ENCODE measurements at places on chromosomes 4 and X.
A peak's percentile ranks its signal among the peaks of the same experiment; 100 is the strongest.

GRCh38 chr4:1192091-1192492 is 19.7 kb upstream of the SPON2 start:
- peak; percentile 92 for DNase-seq

DNA sequence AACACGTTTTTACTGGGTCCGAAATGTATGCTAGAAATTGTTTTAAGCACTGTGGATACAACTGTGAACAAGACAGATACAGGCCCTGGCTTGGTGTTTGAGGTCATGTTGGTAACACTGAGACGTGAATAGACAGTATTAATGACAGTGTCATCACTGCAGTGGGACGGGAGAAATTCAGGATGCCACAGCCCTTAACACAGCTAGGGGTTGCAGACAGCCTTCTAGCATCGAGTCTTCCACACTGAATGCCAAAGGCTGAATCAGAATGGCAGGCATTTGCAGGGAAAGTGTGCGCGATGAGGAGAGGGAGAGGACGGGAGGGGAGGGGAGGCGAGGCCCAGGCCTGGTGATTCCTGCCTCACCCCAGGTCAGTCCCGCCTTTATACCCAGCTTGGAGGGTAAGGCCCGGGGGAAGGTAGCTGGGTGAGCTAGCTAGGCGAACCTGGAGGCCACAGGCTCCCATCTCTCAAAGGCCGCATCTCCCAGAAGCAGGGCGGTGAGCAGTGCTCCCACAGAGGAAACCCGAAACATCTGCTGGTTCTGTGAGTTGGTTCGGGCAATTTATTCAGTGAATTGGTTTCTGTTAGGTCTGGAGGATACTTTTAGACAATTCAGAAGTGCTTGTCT is 44.1 kb upstream of the CLDN24 start:
- DNase-seq: no peak

DNA sequence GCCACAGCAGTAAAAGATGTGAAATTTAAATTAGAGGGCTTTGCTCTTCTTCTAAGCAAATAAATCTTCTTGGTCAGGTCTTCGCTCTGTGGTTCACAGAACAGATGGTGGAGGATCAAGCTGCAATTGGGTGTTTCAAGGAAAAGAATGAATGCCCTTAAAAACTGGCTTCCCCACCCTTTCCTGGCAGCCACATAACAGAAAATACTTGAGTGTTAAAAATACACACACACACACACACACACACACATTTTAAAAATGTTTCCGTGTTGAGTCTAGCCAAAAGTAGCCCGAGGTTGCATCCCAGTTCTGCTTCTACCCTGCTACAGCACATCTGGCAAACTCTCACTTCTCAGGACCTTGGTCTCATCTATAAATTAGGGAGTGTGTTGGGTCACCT is 56.7 kb upstream of the FGFBP2 start:
- no peak for DNase-seq

DNA sequence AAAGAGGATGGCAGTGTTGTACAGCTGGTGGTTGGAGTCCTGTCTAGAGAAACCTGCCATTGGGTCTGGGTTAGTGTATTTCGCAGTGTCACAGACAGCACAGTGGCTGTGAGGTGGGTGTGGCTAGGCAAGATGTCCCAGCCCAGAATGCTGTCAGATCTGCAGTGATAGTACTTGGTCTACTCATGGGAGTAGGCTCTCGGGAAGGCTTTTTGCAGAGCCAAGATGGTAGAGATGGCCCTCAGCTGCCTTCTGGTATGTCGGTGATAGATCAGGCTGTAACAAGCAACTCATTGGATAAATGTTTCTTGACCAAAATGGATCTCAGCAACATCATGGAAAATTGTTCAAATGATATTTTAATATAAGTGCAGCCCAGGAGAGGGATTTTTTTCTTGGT is 84.3 kb upstream of the WDR1 start:
- no peak for DNase-seq

DNA sequence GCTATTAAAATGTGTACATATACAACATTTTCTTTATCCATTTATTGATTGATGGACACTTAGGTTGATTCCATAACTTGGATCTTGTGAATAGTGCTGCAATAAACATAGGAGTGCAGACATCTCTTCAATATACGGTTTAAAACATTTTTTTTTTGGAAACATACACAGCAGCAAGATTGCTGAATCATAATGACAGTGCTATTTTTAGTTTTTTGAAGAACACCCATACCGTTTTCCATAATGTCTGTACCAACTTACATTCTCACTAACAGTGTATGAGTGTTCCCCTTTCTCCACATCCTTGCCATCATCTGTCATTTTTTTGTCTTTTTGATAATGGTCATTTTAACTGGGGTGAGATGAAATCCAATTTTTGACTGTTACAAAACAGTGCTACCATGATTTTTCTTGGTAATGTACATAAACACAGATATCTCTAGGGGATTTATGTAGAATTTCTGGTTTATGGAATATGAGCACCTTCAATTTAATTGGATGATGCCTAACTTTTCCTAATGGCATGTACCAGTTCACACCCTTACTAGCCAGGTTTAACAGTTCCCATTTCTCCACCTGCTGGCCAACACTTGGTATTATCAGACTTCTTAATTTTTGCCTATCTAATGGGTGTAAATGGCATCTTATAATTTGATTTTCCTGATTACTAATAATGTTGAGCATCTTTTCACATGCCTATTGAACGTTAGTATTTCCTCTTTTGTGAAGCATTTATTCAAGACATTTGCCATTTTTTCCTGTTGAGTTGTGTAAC is 21.0 kb upstream of the TMSB15B start:
- peak; percentile 0 for DNase-seq

DNA sequence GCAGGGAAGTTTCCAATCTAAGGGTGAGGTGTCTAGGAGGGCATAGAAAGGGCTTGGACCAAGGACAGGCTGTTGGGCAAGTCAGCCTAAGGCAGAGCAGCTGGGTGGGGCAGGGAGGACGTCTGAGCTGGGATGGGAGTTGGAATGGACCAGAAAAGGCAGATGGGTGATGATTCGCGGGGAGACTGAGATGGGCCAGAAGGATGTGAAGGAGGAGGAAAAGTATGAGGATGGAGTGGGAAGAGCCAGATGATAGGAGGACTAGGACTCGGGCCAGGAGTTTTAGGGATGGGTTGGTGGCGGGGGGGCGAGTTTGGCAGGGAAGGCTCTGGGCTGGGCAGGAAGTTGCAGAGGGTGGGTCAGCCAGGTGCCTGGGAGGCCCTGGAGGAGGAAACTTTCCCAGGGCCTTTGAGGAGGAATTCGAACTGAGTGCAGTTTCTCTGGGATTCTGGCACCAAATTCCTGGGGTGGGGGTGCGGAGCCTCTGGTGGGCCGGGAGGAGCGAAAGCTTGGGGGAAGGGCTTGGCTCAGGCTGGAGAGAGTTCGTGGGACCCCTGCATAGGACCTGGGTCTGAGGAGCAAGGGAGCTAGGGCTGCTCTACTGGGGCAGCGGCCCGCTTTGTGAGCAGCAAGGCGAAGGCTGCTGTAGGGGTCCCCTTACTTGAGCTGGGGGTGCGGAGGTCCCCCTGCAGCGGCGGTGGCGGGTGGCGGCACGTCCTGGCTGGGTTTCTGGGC is 8.7 kb upstream of the TIMP1 start:
- DNase-seq: no peak

DNA sequence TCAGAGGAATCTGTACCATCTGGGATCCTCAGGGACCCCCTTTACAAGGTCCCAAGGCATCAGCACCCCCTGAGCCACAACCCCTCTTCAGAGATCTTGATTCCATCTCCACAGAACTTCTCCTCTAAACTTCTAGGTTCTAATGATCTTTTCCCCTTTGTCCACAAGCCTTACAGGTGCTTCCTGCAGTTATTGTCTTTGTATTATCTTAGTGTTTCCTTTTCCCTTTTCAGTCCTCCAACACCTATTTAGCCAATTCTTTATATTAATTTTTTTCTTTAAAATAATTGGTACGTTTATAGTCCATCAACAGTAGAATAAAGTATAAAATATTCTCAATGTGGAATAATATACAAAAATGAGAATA is 35.2 kb upstream of the FAM241A start:
- no peak for DNase-seq

- DNase-seq: no peak
Observed at GRCh38 chr4:62243895-62244294, 1043.8 kb downstream of the ADGRL3 start.

- DNase-seq: no peak
Observed at GRCh38 chrX:43469391-43470054, 186.6 kb upstream of the MAOA start.

DNA sequence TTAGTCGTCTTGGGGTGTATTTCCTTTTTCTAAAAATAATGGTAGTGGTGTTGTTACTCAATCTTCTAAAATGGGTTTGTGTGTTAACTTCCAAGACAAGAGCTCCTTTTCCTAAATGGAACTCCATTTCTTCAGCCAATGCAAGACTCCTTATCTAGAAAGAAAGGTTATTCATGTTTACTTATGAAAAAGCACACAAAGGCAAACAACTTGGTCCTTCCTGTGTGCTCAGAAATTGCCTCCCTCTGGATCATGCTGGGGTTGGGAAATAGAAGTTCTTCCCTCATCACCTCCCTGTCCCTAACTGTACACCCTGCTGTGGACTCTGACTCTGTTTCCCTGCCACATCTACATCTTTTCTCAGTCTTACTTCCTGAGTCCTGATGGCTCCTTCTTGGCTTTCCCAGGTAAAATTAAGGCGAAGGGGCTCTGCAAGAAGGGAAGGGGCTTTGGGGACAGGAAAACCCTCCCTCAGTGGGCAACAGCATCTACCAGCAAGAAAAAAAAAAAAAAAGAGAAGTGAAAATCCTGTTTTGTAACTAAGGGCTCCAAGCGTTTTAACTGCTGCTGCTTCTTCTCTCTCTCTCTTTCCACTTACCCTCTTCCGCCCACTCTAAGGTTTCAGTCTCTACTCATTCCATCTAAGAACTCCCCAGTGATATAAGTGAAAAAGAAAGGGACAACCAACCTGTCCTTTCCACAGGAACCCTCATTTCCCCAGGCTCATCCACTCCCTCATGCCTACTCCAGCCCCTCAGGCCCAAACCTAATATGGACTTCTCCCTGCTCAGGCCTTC is 19.8 kb upstream of the TASL start:
- DNase-seq: no peak

GRCh38 chrX:3811331-3812311 is 98.2 kb upstream of the PRKX start:
- DNase-seq: no peak

GRCh38 chr4:122838034-122838433 is 11.4 kb downstream of the FGF2 start:
- DNase-seq: no peak

GRCh38 chr4:129323658-129324057 is 227.7 kb downstream of the C4orf33 start:
- no peak for DNase-seq

GRCh38 chrX:121000589-121000988 is 15.0 kb upstream of the CT47A1 start:
- no peak for DNase-seq

DNA sequence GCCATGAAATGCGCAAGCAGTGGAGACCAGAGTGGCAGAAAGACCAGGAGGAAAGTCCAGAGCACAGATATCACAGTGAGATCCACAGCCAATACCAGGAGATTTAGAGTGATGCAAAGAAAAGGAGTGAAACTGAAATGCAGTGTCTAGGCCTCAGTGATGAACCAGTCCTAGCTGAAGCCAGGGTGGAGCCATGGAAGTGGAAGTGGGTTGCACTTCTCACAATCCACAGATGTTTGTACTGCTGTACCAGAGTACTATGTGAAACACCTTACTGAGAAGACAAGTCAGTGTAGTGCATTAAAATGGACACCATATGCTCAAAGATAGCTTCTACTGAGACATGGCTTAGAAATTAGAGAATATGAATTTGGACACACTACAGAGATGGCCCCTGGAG is 403.3 kb downstream of the HNRNPD start:
- no peak for DNase-seq

- no peak for DNase-seq
Observed at GRCh38 chr4:144374065-144374464, 233.5 kb upstream of the GYPA start.

DNA sequence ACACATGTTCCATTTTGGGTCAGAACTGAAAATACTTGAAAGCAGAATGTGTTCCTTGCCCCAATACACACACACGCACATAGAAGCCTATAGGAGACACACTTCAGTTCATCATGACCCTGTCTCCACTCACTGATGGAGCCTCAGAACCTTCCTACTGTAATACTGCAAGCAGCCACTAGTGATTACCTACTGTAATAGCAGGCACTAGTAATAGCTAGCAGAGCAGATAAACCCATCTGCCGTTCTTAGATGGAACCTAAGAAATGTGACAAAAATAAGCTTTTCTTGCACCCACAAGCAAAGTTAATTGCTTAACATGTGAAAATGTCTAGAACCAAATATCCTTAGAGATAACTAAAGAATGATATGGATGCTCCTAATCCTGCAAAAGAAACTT is 13.6 kb downstream of the AMTN start:
- DNase-seq: no peak

DNA sequence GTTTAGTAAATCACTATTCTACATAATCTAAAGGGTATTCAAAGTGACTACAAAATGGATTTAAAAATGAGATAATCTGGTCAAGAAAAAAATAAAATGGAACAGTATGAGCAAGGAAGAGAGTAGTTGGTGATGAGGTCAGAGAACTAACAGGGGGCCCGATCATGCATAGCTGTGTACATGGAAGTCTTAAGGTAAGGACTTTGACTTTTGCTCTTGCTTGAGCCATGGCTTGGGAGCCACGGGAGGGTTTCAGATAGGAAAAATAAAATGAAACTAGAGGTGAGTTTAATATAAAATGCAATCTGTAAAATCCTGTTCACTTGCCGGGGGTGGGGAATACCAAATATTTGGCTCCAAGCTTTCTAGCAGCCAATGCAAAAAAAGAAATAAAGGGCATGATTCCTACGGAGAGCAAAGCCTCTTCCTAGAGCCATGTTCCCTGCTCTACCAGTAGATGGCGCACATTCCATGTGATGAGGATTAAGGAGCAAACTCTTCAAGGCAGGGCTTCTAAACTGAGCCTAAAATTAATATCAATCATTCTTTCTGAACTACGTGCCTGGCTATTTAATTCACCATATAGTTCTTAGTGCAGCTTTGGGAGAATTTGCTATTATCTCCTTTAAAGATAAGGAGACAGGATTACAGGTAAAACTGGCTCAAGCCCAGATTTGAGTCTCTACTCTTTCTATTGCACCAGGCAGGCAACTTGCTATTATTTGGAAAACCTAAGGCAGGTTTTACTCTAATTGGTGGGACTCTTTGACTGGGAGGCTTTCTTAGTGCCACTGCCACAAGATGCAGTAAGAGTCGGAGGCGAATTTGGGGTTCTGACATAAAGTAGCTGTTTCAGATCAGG is 6.8 kb upstream of the CLCN5 start:
- DNase-seq: no peak

GRCh38 chr4:56871371-56871866 is 36.3 kb upstream of the REST start:
- no peak for DNase-seq

DNA sequence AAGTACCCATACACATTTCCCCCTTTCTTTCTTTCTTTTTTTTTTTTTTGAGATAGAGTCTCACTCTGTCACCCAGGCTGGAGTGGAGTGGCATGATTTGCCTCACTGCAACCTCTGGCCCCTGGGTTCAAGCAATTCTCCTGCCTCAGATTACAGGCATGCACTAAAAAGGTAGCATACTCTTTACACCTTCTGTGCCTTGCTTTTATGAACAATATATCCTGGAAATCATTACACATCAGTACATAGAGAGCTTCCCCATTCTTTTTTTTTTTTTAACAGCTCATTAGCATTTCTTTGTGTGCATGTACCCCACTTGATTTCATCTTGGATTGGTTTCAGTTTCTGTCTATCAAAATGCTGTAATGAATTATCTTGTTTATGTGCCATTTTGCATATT is 18.6 kb upstream of the HSD17B10 start:
- no peak for DNase-seq
